ENCODE measurements at places on chromosomes 11 and 22.
A peak's percentile ranks its signal among the peaks of the same experiment; 100 is the strongest.

DNA sequence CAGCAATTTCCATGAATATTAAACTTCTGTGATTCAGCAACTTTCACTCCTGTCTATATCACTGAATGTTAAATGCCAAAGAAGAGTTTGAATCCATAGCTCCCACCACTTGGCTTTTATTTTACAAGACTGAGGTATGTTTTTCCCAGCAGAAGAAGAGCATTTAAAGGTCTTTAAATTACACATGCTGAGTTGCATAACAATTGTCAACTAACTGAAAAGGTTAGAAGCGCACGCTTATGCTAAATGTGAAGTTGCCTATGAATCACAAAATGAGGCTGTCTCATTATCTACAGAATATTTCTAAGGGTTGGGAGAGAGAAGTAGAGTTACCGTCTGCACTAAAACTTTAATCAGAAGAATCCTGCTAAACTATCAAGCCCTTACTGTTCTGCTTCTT lies 1086.3 kb downstream of the FAM181B start:
- DNase-seq = no peak

- DNase-seq = peak; percentile 26
Measured at GRCh38 chr11:4118107-4118506, 23.5 kb downstream of the RRM1 start.

DNA sequence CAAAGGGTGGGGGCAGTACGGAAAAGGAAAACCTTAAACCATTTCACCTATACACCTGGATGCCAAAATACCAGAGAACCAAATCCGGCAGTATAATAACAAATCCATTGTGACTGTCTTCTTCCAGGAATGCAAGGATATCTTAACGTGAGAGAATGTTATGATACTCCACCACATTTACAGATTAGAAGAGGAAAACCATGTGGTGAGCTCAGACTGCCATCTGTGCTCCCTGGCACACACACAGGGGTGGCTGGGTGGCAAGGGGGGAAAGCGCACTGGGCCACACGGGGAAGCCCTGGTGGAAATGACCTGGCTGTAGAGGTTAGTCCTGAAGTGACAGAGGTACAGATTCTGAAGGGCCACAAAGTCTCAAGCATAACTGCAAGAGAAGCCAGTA lies 9.9 kb downstream of the EIF1AD start:
- no peak for DNase-seq

DNA sequence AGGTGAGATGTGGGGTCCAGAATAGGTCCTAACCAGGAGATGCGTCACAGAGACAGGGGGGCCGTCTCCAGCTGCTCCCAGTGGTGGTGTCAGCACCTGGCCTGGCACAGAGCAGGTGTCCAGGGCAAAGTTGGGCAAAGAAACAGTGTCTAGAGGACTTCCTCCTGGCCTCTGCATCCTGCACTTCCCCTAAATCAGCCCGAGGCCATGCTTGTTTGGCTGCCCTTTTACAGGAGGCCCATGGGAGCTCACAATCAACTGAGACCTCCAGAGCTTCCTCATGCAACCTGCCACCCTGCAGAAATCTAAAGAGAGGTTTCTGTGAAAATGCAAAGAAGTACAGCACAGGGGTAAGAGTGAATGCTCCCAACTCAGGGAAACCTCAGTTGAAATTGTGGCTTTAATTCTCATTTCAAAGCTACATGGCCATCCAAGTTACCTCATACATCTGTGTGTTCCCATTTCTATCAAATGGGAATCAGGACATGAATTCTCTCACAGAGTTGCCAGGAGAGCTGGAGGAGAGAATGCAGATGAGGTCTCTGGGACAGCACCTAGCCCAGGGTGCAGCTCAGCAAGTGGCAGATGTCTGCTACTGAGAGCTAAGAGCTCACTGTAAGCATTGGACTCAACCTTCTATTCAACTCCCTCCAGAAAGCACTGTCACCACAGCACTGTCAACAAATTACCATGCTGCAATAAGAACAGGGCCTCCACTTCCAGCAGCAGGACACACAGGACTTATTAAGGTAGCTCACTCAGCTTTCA lies 32.6 kb downstream of the TCIRG1 start:
- no peak for DNase-seq

GRCh38 chr11:104776501-104777170 lies 121.6 kb downstream of the CASP12 start:
- no peak for DNase-seq

GRCh38 chr11:1557904-1558774 lies 13.9 kb downstream of the DUSP8 start:
- DNase-seq = no peak

- DNase-seq = no peak
Measured at GRCh38 chr11:89612096-89612495, 98.0 kb upstream of the TRIM77 start.

- no peak for DNase-seq
Measured at GRCh38 chr11:120178561-120179056, 32.2 kb upstream of the OAF start.

- DNase-seq = no peak
Measured at GRCh38 chr22:44307509-44308169, 5.1 kb downstream of the SHISAL1 start.

DNA sequence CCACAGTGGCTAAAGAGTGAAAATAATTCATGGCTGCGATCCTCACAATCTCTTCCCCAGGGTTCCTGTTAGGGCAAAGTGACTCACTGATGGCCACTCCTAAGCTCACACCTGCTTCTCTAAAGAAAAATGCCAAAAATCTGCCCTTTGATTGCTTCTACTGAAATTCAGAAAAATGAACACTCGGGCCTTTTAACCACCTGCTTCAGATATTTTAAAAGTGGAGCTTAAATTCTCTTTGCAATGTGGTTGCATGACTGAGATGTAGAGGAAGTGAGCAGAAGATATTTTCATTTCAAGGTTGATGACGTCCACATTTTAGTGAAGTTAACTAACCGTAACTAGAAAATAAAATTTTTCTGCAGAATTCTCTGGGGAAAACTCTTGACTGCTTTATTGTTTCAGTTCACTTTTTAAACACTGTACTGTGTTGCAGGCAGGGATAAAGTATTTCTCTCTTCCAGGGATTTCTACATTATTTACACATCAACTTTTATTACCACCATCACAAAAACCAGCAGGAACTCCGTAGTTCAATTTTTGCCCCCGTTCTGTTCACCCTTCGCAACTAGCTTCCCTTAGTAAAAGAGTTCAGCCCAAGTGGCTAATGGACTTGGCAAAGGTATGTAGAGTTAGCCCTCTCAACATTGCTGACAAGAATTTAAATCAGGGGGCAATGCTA lies 8.5 kb downstream of the RAB30 start:
- peak; percentile 45 for DNase-seq

DNA sequence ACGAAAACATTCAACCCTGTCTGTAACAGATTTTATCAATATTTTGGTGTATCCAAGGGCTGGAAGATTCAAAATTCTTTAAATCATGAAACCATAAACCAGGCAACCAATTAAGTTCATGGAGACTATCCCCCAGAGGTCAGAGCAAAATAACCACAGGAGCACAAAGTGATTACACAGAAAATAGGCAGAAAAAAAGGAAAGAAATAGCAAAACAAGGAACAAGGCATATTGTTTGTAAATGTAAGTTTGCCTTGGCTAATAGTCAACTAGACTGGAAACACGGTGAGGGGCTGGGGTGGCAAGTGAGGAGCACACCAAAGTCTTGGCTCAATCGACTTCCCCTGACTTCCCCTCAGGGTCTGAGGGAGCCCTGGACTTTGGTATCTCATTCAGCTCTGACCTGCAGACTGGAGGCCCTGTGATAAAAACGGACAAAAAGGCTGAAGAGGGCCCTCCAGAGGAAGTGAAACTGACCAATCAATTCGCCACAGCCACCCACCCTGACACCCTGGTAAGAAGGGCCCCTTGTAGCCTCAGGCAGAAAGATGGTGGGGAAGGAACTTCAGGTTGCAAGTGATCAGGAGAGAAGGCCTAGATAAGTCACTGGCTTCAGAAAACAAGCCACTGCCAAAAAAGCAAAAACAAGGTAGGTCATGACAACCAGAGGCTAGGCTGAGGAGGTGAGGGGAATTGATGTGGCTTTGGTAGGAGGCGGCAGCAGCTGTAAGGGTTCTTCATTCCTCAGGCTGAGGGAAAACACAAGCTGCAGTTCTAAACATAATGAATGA lies 1.8 kb downstream of the SIK3 start:
- DNase-seq = peak; percentile 54

GRCh38 chr11:69010964-69011623 lies 2.0 kb downstream of the MRGPRF start:
- peak; percentile 43 for DNase-seq

DNA sequence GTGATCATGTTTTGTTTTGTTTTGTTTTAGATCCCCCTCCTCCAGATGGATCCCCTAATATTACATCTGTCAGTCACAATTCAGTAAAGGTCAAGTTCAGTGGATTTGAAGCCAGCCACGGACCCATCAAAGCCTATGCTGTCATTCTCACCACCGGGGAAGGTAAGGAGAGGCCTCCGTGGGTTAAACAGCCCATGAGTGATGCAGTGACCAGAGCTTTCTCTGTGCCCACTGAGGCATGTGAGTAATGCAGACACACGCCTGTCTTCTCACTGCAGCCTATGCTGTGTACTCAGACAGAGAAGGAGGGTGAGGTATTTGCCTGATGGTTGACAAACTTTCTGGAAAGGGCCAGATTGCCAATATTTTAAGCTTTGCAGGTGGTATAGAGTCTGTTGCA lies 73.7 kb upstream of the OR4B1 start:
- DNase-seq = no peak

GRCh38 chr22:35960854-35961253 lies 67.8 kb downstream of the RBFOX2 start:
- DNase-seq = no peak

DNA sequence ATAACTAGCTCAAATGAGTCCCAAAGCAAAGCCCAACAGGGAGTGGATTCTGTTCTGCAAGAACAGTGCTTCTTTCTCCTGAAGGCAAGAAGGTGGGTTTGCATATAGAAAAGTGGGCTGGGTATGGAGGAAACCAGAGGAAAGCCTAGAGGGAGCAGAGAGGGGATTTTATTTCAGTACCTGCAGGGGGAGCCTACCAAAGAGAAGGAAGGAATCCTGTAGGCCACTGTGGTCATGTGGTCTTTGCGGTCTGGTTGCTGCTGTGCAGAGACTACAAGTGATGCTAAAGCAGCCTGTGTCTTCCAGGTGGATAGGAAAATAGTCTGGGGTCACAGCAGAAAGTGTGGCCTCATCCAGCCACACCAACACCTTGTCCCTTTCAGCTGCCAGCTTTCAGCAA lies 33.2 kb upstream of the ZBTB16 start:
- peak; percentile 9 for DNase-seq

GRCh38 chr22:30273711-30274436 lies 7.2 kb upstream of the OSM start:
- DNase-seq = no peak

DNA sequence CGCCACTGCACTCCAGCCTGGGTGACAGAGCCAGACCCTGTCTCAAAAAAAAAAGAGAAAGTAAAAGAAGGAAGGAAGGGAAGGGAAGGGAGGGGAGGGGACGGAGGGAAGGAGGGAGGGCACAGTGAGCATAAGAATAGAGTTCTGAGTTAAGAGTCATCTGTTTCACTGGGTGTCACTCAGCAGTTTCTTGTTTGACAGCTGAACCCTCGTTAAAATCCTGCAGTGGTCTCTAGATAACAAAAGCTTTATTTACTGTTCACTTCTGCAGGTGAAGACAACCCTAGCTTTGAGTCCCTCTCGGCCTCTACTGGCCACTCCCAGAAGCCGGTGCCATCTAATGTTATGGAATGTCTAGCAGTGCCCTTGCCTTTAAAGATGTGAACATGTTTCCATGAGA lies 71.2 kb downstream of the CLPB start:
- no peak for DNase-seq

- no peak for DNase-seq
Measured at GRCh38 chr11:2348986-2349385, 28.1 kb upstream of the CD81 start.

GRCh38 chr11:130623670-130624668 lies 175.5 kb downstream of the ADAMTS15 start:
- no peak for DNase-seq

GRCh38 chr11:84419616-84420015 lies 1133.4 kb upstream of the CCDC90B start:
- DNase-seq = no peak

All from activated CD4-positive, alpha-beta T cell treated with anti-CD3 and anti-CD28 coated beads, Interleukin-2, Interleukin-6, amounts not matched to agents 100 ng/mL and 50 ng/mL, durations not matched to agents 16 hours and 8 hours (primary cell).